ENCODE measurements at places on chromosomes 1 and 21.

- no peak for DNase-seq
These were observed 163.8 kb downstream of the CHRM3 start for GRCh38 chr1:239550178-239550577.

DNA sequence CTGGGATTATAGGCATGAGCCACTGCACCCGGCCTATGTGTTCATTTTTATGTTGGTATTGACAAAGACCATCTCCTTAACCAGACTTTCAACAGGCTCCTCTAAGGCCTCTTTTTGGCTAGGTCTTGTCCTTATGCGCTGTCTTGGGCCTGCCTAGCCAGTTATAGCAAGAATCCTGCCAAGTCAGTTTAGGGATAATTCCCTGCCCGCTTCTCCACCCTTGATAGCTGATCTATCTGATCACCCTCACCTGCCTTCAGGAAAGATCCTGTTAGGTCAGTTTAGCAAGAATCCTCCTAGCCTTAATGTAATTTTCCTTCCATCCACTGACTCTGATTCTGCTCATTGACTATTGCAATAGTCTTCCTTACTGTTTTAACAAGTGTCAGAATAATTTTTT lies 2.4 kb upstream of the B4GALT3 start:
- no peak for DNase-seq

GRCh38 chr1:205497351-205497750 lies 7.1 kb upstream of the CDK18 start:
- DNase-seq: no peak

DNA sequence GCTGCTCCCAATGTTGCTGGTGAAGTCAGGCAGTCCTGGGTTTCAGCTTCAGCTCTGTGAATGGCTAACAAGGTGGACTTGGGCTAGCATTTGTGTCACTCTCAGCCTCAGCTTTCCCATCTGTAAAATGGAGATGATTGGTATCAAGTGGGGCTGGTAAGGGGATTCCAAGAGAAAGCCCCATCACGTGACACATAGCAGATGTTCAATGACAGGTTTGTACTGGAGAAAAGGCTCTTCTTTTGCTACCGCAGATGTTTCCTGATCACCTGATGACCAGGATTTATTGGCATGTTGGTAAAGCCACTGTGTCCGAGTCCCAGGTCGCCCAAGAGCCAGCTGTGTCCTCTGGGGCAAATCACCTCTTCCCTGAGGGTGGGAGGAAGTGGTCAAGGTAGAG lies 335.0 kb downstream of the MATN1 start:
- no peak for DNase-seq

DNA sequence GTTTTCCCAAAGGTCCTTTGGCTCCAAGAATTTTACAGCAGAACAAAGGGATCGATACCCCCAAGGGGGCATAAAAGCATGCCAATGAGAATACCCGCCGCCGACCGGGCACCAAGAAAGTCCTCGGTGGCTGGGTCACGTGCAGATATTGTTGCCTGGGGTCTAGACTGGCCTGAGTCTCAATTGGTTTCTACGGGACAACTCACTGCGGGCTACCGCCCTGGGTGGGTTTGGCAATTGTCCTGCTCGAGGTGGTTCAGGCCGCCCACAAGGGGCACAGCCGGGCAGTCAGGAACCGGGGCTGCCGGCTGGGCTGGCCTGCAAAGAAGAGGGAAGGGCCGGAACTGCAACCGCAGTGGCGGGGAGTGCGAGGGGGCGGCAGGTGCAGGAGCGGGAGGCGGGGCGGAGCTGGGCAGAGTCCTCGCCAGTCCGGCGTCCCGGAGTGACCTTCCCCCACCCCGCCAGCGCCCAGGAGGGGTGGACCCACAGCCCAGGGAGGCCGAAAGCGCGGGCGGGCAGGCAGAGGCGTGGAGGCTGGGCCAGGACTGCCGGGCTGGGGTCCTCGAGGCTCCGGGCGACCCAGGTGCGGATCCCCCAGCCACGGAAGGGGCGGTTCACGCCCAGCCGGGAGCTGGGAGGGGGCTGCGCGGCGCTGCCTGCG lies 926 bp upstream of the ATP1B1 start:
- no peak for DNase-seq

- no peak for DNase-seq
These were observed 122.8 kb upstream of the USP24 start for GRCh38 chr1:55337801-55338447.

GRCh38 chr1:204959374-204959773 lies 83.6 kb upstream of the CNTN2 start:
- DNase-seq: no peak

- peak; percentile 58 for DNase-seq
These were observed 102.5 kb upstream of the TARDBP start for GRCh38 chr1:10909697-10910680.

GRCh38 chr1:230818367-230818766 lies 50.0 kb downstream of the C1orf198 start:
- no peak for DNase-seq

- DNase-seq: no peak
These were observed 75.4 kb downstream of the PLD5 start for GRCh38 chr1:242448910-242449645.

DNA sequence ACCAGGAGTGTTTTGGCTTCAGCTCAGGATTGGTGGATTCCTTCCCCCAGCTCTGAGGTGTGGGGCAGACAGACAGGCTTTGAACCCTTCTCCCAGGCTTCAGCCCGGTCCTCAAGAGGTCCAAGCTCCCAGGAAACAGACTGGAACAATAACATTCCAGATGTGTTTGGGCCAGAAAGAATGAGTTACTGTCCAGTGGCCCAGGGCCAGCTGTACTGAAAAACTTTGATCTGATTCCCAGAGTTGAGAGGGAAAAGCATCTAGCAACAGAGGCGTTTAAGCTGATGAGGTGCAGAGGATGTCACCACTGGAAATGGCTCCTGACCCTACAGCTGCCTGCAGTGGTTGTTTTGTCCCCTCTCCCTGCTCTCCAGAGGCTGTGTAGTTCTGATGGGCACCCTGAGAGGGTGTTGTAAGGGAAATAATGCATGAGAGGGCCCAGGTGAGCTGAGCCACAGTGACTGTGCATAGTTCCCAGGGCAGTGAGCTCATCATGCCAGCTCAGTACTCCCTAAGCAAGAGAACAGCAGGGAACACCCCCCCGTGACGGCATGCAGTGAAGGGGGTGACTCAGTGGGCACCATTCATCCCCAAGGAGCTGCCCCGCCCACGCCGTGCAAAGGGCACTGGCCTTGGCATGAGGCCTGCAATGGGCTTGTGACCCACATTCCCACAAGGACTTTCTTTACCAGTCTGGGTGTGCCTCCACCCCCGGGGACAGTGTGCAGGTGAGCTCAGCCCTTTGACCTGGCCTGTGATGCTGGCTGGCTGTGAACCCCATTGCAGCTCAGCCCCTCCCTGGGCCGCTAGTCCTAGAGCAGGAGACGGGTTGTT lies 13.8 kb upstream of the SFN start:
- DNase-seq: no peak

DNA sequence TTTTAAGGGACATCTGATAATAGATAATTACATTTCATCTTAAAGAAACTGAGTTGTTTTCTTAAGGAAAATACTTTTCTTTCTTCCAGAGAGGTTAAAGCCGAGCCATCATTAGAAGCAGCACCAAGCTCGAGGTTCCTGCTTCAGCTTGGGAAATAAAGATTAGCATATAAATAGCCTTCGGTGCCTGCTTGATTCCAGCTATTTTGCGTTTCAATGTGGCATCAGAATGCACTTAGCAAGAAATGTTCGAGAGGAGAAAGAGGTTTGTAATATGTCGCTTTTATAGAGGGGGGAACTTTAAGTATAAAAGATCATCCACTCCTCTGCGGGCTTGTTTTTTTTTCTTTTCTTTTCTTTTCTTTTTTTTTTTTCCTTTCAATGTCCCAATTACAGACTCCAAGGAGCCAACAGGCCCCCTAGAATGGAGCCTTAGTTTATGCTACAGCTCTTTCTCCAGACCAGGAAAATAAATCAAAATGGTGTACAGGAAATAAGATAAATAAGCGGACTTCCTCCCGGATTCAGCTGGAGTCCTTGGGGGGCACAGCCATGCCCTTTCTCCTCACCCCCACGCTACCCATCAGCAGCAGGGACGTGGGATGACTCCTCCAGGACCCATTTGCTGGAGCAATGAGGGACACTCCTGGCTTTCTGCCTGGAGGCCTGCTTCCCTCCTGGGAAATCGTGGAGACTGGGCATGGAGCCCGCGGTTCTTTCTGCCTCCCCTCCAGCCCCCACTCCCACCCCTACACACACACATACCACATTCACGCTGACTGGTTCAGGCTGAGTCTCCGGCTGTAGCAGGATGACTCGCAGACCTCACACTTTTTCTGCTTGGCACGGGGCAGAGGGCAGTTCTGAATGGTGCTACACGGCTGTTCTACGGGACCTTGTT lies 131.6 kb downstream of the RRAGC start:
- no peak for DNase-seq

- DNase-seq: no peak
These were observed 23.0 kb upstream of the ZBTB40 start for GRCh38 chr1:22428672-22429071.

- no peak for DNase-seq
These were observed 399.4 kb downstream of the PTPRU start for GRCh38 chr1:29635501-29636263.

Measured in activated naive CD4-positive, alpha-beta T cell (primary cell).